NCI-H146 (cell line): ENCODE measurements at places on chromosomes 4 and X.
A peak's percentile ranks its signal among the peaks of the same experiment; 100 is the strongest.

- no peak for DNase-seq
These were observed 52.2 kb downstream of the APOO start for GRCh38 chrX:23855569-23855968.

DNA sequence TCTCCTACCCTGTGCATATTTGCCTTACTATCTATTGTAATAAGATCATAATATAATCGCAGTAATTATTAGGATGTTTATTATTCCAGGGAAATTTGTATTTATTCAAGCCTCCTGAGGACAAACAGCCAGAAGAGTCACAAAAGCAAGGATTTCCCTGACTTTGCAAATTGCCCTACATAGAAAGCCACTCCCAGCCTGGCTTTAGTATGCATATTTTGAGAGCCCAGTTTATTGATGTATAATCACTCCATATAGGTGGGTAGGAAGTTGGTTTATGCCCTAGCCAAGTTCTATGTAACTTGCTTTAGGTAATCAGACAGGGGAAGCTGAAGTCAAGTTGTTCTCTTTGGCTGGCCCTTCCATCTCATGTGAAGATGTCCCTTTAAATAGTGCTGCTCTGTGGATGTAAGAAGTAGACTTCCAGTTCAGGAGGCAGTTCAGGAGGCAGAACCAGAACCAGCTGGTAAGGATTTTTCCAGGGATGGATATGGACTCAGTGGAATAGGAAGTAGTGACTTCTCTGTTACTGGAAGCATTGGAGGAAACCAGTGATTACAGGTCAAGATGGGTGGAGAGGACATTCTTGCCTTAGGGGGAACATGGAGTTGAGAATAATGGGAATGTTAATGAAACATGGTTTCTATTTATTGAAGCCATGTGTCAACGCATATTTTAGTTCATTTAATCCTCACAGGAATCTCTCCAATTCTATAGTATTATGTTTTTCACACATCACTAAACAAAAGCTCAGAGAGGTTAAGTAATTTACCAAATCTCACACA, 70.5 kb upstream of the KIT start:
- DNase-seq: no peak

- DNase-seq: no peak
These were observed 100.6 kb downstream of the MID1 start for GRCh38 chrX:10519761-10520160.

DNA sequence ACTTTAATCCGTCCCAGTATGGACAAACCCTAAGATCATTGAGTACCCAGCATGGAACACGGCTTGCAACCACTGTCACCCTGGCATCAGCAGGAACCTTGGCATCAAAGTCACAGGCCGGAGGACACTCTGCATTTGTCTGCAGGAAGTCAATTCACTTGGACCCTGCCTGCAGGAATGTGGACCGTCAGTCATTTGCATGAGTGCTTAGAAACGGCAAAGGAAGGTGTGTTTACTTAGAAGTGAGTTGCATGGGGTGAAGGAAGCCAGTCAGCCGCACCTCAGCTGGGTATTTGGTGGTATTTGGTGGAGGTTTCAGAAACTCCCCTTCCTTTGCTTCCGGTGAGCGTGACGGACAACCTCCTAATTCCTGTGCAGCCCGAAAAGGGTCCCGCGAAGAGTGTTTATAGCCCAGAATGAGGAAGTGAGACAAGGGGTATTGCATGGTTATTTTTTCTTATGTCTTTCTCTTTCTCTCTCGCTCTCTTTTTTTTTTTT, 15.5 kb downstream of the P2RY8 start:
- no peak for DNase-seq

GRCh38 chrX:155997436-155997835, at the start of gene IL9R:
TSS of gene IL9R (plus strand) at chrX:155997696. CDS start at chrX:155997760, 64 bp downstream.
- no peak for DNase-seq

DNA sequence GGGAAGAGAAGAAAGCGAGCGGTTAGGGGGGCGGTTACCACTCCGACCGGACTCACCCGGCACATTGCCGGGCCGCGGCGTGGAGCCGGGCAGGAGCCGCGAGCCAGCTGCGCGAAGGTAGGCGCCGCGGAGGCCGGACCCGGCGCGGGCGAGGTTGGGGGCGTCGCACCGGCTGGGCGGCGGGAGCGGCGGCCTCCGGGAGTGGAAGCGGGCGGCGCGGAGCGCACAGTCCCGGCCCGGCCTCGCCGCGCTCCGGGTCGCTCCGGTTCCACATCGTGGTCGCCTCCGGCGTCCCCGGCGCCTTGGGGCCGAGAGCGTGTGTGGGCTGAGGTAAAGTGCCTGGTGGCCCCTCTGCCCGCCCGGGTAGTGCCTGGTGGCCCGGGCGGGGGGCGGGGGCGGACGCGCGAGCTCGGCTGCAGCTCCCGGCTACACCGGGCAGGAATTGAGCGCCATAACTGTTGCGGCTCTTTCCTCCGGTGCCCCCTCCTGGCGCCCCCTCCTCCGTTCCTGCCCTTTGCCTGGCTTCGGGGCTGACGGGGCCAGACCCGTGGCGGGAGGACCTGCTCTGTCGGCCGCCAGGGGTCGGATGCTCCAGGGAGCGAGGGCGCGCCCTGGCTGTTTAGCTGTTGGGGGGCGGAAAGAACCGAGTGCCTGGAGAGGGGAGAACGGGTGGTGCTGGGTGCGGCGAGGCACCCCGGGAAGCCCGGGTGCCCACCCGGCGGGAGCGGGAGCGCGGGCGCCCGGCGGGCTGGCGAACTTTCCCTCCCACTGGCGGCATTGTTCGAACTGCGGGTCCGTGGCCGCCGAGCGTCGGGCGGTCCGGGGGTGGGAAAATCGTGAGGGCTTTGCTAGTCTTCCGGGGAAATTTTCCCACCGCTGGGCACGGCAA, 626 bp downstream of the JADE3 start:
- peak; percentile 55 for DNase-seq

DNA sequence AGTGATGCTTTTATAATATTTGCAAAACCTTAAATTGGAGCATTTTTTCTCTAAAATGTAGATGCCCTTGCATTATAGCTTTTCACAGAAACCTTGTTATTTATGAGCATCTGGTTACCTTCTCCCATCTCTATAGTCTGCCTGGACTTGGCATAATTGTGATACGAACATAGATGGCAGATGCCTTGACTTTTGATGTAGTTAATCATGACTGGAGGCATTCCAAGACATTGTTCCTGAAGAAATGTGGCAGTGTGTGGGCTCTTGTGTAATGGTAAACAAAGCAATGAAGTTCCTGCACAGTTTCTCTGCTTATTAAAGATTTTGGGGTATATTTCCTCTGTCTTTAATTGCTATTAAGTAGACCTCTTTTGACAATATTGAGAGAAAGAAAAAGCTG, 500.1 kb downstream of the PCDH19 start:
- DNase-seq: no peak

DNA sequence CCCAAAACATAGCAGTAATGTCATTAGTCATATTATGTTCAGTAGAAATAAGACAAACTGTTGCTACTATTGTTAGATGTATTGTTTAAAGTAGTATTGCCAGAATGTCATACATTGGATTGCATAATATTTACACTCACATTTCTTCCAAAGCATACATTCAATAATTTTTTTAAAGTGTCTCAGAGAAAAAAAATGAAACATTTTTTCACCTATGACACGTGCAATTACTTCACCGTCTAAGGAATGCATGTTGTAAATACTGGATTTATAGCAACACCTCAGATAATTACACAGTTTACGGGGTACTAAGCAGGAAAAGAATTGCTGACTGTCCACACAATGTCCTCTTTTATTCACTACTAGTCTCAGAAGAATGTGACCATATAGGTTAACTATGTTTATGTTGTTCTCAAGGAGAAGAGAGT, 162.1 kb downstream of the PCDH18 start:
- no peak for DNase-seq

- no peak for DNase-seq
These were observed 12.8 kb downstream of the HOPX start for GRCh38 chr4:56668267-56668666.

DNA sequence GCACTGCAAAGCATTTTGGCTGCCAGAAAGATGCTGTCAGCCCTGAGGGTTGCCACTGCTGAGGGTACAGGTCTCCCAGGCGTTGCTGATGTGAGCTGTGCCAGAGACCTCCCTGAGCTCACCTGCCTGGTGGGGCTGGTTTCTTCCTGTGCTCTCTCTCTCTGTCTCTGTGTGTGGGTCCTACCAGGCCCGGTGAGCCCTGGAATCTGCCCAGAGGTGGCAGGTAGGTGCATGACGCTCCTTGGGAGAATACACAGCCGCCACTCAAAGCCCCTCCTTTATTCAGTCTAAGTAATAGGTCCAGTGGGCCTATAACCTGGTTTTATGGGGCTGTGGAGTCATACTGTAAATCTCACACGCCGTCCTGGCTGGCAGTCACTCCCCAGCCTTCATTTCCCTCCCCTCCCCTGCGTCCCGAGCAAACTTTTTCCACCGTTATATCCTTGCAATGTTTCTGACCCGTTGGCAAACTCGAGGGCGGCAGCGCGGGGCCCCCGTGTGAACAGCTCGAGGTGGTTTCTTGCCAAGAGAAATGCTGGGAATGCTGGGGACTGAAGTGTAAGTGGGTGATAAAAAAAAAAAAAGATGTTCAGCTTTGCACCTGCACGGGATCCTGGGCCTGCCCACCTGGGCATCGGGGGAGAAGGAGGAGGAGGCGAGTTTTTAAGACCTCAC, 245.9 kb downstream of the CRLF2 start:
- no peak for DNase-seq

GRCh38 chrX:140697618-140698017, 11.9 kb upstream of the LINC00632 start:
- no peak for DNase-seq

DNA sequence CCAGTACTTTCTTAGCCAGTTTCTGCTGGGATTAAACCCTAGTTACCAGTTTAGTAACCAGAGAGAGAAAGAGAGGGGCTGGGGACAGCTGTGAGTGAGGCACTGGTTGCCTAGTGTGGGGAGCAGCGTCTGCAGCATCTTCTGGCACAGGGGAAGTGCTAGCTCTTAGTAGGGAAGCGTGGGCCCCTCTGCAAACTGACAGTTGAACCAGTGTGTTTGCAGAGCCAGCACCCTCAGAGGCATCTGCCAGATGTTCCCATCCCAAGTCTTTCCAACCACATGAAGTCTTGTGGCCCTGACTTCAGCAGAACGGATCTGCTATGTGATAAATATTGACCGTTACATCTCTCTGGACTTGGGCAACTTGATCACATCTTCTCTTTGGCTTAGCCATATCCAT, 15.0 kb downstream of the RBMX2 start:
- DNase-seq: no peak

DNA sequence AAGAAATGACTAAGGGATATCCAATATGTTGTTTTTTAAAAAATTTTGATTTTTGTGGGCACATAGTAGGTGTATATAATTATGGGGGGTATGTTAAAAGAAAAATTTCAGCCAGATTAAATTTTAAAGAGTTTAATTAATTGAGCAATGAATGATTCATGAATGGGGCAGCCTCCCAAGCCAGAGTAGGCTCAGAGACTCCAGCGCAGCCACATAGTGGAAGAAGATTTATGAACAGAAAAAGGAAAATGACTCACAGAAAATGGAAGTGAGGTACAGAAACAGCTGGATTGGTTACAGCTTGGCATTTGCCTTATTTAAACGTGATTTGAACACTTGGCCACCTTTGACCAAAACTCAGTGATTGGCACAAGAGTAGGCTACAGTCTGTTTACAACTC, 91.7 kb downstream of the SPATA18 start:
- DNase-seq: no peak

- no peak for DNase-seq
These were observed 811 bp downstream of the SRD5A3 start for GRCh38 chr4:55346851-55347255.

DNA sequence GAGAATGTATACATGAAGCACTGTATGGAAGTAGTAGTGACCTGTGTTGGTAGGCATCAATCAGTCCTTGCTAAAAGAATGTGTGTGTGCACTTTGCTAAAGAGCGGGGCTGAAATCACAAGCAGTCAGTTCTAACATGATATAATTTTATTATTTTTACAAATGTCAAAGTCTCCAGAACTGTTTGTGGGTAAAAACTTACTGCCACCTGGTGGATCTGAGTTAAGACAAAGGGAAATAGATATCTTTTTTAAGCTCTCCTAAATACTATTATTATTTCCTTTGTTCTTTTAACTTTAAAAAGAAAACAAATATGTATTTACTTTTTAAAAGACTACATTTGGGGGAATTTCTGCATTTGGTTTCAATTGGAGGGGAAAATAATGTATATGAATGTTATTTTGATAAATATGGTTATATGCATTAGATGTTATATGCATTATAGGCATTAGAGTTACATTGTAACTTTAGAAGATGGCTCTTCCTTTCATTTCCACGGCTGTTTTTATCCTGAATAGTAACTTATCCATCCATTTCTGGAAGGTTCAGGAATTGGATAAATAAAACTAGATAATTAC, 7.8 kb upstream of the CLOCK start:
- no peak for DNase-seq

DNA sequence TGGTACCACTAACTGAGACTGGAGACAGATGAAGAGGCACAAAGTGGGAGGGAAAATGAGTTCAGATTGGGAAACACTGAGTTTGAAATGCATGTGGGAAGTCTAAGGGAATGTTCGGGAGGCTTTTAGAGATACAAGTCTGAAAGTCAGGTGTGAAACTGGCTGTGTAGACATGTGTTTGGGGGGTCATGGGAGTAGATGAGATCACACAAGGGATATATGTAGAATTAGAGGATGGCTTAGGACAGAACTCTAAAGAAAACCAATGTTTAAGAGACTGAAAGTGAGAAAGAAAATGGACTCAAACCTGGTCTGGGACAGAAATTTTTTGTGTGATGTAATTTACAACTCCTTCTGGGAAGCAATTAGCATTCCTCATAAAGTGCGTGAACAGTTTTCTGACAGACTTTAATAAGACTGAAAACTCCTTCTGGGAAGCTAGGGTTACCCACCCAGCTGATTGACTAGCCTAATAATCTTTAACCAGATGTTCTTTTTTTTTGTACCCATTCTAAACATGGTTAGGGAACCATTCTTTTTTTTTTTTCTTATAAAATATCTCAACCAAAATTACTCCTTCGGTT, 8.7 kb upstream of the JADE1 start:
- DNase-seq: no peak

GRCh38 chrX:47091149-47091775, 13.0 kb downstream of the RGN start:
- no peak for DNase-seq
